ENCODE measurements at places on chromosomes 6 and 20. TPM values are rescaled to one million over a fixed set of nuclear protein-coding genes. Genes with fewer than 3 reads are reported as not detected.

ANKRD66 gene
- not detected for total RNA-seq

PGC gene
- not detected for total RNA-seq

DLK2 gene
- total RNA-seq, result 0.14 TPM

GSTA1 gene
- not detected for total RNA-seq

DNA sequence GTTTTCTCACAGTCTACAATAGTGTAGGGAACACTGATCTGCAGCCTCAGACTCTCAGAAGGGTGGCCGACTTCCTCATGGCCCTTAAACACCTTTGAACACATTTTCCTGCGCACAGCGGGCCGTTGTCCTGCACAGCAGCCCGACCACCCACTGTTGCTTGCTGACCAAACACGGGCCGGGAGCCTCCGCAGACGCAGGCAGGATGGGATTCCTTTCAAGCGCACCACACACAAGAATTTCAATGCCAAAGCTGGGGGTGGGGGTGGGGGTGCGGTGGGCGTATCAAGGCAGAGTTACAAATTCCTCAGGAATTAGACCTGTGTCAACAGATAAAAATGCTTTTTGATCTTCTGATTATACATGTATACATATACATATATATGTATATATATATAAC, 74.5 kb downstream of the HUS1B start:
- no peak for DNase-seq
- no peaks in the 10 kb centered on the region for H3K4me1 ChIP-seq
- no peak overlapping the region for H3K4me3 ChIP-seq

DNA sequence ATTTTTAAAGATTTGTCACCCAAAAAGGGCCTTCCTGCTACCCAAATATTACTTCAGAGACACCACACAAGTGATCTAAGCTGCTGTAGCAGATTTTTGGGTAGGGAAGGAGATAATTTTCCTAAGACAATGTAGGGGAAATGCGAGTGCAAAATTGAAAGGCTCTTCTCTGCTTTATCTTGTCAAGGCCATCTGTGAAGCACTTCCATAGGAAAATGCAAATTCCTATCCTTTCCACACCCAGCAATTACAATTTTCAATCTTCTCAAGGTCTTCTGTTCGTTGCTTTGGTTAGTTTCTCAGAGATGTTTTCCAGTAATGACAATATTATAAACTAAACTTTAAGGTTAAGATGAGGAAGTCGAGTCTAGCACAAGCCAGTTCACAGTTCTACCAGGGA, 53.4 kb downstream of the HDGFL1 start:
- DNase-seq, result no peak
- no peak overlapping the region for H3K4me3 ChIP-seq
- no peaks in the 10 kb centered on the region for H3K4me1 ChIP-seq
- H3K27me3 ChIP-seq, result no peaks in the 10 kb centered on the region
- H3K36me3 ChIP-seq, result no peaks in the 10 kb centered on the region
- no peak overlapping the region for H3K27ac ChIP-seq

DNA sequence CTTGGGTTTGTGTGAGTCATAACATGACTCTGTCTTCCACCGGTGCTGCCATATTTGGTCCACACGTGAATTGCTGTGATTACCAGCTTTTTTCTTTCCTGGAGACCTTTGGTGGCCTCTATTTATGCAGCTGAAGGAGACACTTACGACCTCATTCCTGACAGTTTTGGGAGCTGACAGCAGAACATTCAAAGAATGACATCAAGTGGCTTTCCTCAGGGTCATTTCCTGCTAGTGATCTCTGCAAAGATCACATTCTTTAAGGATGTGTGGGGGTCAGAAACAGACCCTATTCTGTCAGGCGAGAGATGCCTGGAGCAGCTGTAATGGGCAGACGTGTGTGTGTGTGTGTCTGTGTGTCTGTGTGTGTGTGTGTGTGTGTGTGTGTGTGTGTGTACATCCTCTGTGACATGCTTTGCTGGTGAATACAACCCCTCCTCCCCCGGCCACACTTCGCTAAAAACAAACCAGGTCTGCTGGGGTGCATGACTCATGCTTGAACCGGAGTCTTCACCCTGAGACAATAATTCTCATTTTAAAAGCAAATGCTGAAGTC, 115.6 kb downstream of the TMEM170B start:
- no peak for DNase-seq
- H3K36me3 ChIP-seq, result no peaks in the 10 kb centered on the region
- H3K4me1 ChIP-seq, result no peaks in the 10 kb centered on the region
- no peak overlapping the region for H3K4me3 ChIP-seq
- no peak overlapping the region for H3K27ac ChIP-seq

Measured in natural killer cell treated with Interleukin-12 subunit alpha and Interleukin-12 subunit beta and Interleukin-15 and Interleukin-18, amount 100 ng/mL, for 72 hours (primary cell).